Activated naive CD4-positive, alpha-beta T cell treated with Interleukin-2 at 50 U/mL for 16 hours (primary cell): ENCODE measurements at places on chromosomes 7 and 10.

- no peak for DNase-seq
These were observed 21.4 kb downstream of the SLC25A13 start for GRCh38 chr7:96300502-96300901.

- DNase-seq: no peak
These were observed 40.8 kb upstream of the SEC61G start for GRCh38 chr7:54799792-54800191.

- DNase-seq: no peak
These were observed 91.9 kb upstream of the MYO3A start for GRCh38 chr10:25842146-25842545.

DNA sequence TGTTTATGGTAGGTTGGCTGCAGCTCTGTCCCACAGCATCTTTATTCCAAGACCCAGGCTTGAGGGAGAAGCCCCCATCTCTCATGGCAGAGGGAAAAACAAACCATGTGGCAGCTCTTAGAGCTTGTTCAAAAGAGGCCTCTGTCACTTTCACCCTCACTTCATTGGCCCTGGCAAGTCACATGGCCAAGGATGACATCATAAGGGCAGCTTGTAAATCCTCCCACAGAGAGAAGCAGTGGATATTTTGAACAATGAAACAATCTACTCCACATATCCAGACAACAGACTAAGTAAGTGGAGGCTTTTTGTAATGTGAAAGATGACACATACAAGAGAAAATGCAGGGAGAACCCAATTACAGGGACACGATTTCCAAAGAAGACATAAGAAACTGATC is 108.1 kb downstream of the GRID1 start:
- no peak for DNase-seq

- no peak for DNase-seq
These were observed 7.8 kb downstream of the KCND2 start for GRCh38 chr7:120280743-120281142.

GRCh38 chr10:70376436-70377378 is 5.7 kb downstream of the LRRC20 start:
- no peak for DNase-seq

DNA sequence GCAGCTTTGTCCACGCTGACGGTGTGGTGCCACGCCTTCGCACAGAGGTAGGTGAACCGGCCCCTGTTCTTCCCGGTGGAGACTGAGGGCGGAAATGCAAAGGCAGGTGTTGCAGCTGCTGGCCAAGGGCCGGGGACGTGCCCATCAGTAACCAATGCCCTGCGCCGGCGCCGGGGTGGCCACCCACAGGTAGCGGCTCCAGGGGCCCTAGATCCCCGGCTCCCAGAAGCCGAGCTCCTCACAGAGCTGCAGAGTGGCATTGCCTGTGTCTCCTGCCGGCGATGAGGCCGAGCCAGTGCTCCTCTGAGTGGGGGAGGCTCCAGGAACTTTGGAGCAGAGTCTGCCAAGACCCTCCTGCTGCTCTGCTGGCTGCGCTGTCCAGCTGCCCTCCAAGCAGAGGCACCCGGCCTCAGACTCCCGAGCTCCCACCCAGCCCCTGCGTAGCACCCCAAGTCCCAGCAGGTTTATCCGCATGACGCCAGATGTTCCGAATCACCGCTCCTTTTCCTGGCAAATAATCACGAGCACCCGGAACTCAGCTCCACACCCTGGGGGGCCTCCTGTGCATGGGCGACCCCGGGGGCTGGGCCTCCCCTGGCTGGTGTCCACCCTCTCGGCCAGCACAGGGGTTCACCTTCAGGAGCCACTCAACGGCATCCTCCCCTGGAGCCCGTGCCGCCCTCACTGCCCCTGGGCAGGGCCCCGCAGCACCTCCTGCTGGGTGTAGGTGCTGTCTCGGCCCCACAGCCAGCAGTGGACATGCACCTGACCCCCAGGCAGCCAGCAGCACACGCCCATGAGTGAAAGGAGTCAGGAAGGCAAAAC is 22.1 kb downstream of the CFAP46 start:
- no peak for DNase-seq

DNA sequence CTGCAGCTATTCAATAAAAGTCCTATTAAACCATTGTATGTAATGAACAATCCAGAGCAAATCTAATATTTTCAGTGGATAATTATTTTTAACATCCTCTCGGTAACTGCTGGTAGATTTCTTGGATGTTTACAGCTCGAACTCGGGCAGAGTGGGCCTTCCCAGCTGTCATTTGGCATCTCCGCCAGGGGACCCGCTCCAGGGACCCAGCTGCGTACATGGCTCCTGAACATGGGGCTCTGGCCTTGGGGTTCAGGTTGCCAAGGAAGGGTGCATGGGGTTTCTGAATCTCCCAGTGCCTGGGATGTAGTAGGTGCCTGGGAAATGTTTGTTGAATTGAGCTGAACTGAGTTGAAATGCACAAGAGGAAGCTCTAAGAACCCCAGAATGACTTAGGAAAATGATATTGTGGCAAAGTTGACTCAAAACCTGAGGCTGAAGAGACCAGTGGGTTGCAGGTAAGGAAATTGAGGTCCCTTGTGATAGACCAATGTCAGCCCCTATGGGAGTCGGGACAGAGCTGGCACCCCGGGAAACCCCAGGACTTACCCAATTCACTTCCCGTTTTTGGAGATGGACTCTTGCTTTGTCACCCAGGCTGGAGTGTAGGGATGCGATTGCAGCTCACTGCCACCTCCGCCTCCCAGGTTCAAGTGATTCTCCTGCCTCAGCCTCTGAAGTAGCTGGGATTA is 228.4 kb downstream of the CUX1 start:
- no peak for DNase-seq

GRCh38 chr7:94897541-94897940 is 9.9 kb upstream of the PPP1R9A start:
- no peak for DNase-seq

- no peak for DNase-seq
These were observed 734.7 kb downstream of the KCNMA1 start for GRCh38 chr10:76902949-76903348.

- DNase-seq: no peak
These were observed 92.9 kb downstream of the XRCC2 start for GRCh38 chr7:152583006-152583405.

- DNase-seq: no peak
These were observed 59.9 kb upstream of the ODAD2 start for GRCh38 chr10:28058746-28059145.

- peak; percentile 27 for DNase-seq
These were observed 121.9 kb downstream of the PTPRZ1 start for GRCh38 chr7:121994625-121995410.

- peak; percentile 21 for DNase-seq
These were observed 188.6 kb downstream of the ETV1 start for GRCh38 chr7:13800694-13801448.

DNA sequence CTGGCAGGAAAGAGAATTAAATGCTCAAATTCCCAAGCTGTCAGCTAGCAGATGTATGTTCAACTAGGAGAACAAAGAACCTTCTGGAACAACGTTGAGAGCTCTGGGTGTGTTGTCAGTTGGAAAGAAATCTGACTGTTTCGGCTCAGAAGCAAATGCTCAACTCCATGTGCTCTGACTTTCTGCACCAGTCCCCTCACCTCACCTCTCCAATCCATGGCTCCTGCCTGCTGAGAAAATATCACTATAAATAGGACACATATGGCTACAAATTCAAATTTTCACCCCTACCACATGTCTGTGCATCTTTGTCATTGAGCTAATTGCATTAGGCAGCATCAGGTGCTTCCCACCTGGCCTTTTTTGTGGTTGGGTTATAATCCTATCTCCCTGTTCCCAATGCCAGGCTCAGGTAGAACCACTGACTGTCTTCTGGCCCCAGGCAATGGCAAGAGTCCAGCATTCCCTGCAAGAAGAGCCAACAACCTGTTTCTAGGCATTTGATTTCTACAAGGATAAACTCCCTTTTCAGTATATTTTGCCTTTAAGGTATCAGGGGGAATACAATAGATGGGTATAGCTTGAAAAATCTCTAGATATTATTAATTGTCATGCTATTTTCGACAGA is 142.6 kb upstream of the LSM8 start:
- DNase-seq: no peak

DNA sequence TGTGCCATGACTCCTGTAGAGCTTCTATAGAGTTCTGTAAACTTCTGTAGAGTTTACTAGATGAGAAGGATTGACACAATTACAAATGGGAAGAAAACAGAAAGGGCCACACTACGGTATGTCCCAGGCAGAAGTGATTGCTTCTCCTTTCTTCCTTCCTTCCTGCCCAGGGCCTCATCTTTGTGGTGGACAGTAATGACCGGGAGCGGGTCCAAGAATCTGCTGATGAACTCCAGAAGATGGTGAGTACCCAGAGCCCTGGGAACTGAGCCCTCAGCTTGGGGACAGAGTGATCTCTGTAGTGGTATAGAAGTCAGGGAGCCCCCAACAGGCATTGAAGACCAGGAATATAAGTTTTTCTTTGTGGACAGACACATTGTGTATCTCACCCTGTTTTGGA is 1.7 kb downstream of the ARF5 start:
- no peak for DNase-seq

GRCh38 chr7:116018731-116019130 is 11.8 kb downstream of the TFEC start:
- no peak for DNase-seq

DNA sequence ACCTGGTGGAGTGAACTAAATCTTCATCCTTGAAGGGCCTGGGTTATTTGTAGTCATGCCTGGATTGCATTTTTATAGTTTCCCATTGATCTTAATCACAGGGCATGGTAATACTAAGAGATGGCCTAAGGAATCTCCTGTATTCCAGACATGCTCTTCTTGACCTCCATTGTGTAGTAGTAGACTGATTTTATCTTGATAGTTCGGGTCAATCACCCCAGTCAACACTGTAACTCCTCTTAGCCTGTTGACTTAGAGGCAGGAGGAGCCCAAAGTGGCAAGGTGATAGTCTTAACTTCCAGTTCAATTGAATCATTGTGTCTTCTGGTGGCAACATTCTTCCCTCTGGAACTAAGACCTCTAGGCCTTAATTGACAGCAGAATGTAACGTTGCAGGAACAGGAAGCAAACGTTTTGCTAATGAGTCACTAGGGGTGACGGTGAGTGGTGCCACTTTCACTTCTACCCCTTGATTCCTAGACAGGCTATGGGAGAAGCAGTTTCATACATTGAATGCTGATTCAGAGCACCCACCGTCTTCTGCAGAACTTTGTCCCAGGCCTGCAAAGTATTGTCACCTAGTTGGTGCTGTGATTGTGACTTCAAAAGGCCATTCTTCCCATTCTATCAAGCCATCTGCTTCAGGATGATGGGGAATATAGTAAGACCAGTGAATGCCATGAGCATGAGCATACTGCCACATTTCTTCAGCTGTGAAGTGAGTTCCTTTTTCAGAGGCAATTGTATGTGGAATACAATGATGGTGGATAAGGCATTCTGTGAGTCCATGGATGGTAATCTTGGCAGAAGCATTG is 24.0 kb upstream of the PAPSS2 start:
- DNase-seq: peak; percentile 22

- no peak for DNase-seq
These were observed 422.7 kb downstream of the SORCS3 start for GRCh38 chr10:105063796-105064195.

DNA sequence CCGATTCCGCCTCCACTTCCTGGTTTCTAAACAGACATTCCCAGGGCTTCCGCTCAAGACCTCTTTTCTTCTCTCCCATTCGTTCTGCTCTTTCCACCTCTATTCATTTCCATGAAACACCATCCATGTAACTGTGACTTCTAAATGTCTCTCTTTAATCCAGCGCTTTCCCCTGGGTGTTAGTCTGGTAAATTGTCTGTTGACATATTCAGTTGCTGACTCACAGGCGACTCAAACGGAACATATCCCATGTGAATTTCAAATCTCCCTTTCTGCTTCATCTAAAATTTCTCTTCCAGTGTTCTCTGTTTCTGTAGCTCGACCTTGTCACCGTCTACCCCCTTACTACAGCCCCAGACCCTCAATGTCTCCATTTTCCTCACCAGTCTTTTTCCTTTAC is 119.1 kb downstream of the PFKFB3 start:
- DNase-seq: no peak

- peak; percentile 71 for DNase-seq
These were observed at the start of the genes DCLRE1A and NHLRC2 for GRCh38 chr10:113854013-113854760. TSS of gene DCLRE1A (minus strand) at chr10:113854082. CDS start at chr10:113853182, 900 bp downstream. TSS of gene NHLRC2 (plus strand) at chr10:113854661. CDS start at chr10:113854873, 212 bp downstream.

DNA sequence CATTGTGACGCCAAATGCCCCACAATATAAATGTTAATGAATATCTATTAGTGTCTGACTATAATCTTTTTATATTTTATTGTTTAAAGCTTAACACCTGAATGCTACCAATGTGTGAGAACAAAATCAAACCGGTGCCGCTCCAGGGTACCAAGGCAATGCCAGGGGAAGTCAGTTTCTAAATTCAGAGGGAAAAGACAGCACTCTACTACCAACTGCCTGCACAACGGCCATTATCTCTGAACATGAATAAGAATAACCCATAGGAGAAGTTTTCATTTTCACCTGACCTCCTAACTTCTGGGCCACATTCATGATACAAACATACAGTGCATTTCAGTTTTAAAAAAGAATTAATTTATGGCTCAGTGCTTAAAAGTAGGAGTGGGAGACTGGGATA is 21.7 kb downstream of the USP6NL start:
- DNase-seq: no peak

GRCh38 chr7:43784030-43784584 is 25.6 kb downstream of the BLVRA start:
- DNase-seq: no peak

DNA sequence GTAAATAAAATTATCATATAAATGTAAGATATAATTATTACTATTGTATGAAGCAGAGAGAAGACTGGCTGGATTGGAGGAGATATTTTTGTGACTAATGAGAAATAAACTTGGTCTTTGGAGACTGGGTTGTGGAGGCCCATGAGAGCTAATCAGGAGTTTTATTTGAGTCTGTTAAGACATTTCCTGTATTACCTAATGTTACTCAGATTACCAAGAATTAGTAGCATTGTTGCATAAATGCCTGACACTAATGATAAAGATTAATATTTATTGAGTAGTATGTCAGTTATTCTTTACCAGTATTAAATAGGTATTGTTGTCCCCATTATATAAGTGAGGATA is 7.1 kb downstream of the CCDC126 start:
- DNase-seq: no peak

GRCh38 chr7:112365551-112365950 is 84.7 kb upstream of the IFRD1 start:
- no peak for DNase-seq

GRCh38 chr10:75002351-75002725 is 109.1 kb upstream of the SAMD8 start:
- no peak for DNase-seq
